T-helper 17 cell (primary cell): ENCODE measurements at places on chromosomes 1 and 21.
A peak's percentile ranks its signal among the peaks of the same experiment; 100 is the strongest.

DNA sequence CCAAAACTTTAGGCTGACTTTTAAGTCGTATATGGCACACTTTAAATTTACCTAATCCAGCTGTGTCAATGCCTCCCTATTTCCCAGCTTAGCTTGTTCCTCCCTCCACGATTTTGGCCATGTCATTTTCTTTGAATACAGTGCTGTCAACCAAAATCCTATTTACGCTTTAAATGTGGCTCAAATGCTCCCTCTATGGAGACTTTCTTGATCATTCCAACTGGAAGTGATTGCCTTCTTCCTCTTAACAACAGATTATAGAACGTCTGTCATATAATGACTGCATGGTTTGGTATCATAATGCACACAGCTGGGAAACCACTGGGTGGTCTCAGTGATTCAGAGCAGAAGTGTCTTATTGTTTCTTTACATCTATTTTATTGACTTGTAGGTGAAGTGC is 18.9 kb upstream of the BATF3 start:
- H3K36me3 ChIP-seq, result no peaks in the 10 kb centered on the region
- no peak overlapping the region for H3K4me3 ChIP-seq
- H3K27ac ChIP-seq, result no peak overlapping the region

- peaks cover 21% of the 10 kb centered on the region for H3K4me1 ChIP-seq
- no peak for DNase-seq
- H3K27me3 ChIP-seq, result no peaks in the 10 kb centered on the region
- no peak overlapping the region for H3K27ac ChIP-seq
Measured at GRCh38 chr1:84682047-84682446, 8.2 kb downstream of the SSX2IP start.

GRCh38 chr21:26437326-26438009 is 135.6 kb downstream of the CYYR1 start:
- no peaks in the 10 kb centered on the region for H3K36me3 ChIP-seq
- no peak for DNase-seq
- H3K27ac ChIP-seq, result no peak overlapping the region
- H3K4me3 ChIP-seq, result no peak overlapping the region
- H3K4me1 ChIP-seq, result no peaks in the 10 kb centered on the region
- H3K27me3 ChIP-seq, result peaks cover 6% of the 10 kb centered on the region

DNA sequence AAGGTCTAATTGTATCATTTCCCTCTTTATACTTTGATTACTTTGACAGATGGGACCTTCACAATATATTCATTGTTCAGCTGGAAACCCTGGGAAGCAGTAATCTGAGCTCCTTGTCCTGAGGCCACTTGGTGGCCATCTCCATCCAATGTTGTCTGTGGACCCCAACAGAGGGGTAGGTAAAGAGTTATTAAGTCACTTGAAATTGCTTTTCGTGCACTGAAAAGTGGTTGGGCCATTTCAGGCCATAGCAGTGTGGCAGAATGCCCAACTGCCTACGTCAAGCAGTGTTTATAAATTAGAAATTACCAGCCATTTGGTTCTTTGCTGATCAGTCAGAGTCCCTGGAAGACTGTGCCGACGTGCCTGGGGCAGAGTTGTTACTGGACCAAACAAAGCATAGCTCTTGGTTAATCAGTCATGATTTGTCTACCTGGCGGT is 308.3 kb upstream of the USP25 start:
- H3K27me3 ChIP-seq, result no peaks in the 10 kb centered on the region
- H3K36me3 ChIP-seq, result peaks cover 2% of the 10 kb centered on the region
- no peak overlapping the region for H3K4me3 ChIP-seq

- no peak overlapping the region for H3K4me3 ChIP-seq
- H3K36me3 ChIP-seq, result peaks cover 2% of the 10 kb centered on the region
- no peak overlapping the region for H3K27ac ChIP-seq
- no peaks in the 10 kb centered on the region for H3K27me3 ChIP-seq
- H3K4me1 ChIP-seq, result peaks cover 11% of the 10 kb centered on the region
- no peak for DNase-seq
Measured at GRCh38 chr1:19504796-19505692, 19.7 kb upstream of the CAPZB start.

DNA sequence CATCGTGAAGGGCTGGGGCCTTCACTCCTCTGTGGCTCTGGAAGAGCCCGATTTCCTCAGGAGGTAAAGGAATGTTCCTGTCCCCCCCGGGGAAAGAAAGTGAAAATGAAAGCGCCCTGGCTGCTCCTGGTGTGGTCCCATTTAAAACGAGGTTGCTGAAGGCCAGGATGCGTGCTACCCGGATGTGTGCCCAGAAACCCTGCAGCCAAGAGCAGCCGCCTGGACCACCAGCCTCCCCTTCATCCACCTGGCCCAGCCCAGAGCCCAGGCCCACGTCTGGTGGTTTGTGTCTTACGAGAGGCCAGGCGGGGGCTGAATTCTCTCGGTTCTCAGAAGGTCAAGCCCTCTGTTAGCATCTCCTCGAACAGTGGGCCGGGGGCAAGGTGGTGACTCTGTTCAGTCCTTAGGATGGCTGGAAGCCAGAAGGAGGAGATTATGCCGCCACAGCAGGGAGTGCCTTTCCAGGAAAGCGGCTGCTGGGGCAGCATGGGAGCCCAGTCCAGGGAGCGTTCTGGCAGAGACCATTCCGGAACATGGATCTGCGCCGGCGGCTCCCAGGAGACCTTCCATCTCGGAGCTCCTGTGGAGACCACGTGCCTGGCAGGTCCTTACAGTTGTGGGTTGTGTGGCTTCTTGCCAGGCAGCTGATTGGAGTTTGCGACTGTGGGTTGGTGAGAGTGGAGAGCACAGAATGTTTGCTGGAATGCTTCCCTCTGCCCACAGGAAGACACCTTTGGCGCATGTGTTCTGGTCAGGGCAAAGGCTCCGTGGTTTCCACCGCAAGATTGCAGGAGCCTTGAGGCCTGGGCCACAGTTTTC is 1.4 kb downstream of the GUK1 start:
- H3K27ac ChIP-seq, result peak overlapping the region; percentile 94
- DNase-seq, result no peak
- H3K27me3 ChIP-seq, result peaks cover 10% of the 10 kb centered on the region
- H3K36me3 ChIP-seq, result no peaks in the 10 kb centered on the region

DNA sequence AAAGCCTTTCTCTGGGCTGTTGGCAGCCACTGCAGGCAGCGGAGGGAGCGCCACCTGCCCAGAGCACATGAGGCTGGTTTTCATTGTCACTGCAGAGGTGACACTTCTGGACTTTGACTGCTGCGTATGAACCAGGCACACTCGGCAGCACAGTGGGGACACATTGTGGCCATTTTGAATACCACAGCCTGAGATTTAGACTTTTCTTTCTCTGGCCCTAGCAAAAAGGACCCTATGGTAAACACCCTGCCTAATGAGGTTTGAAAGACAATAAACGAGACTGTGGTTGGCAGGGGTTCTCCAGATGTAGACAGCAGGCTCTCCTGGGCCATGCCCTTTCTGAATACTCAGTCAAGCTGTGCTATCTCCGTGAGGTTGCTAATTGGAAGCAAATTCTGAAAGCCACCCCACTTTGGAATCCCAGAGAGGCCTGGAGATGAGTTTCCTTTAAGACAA is 12.0 kb upstream of the KCNE2 start:
- no peak overlapping the region for H3K27ac ChIP-seq
- peaks cover 6% of the 10 kb centered on the region for H3K4me1 ChIP-seq
- peaks cover 35% of the 10 kb centered on the region for H3K27me3 ChIP-seq
- DNase-seq, result no peak

GRCh38 chr21:44054710-44055109 is 42.6 kb downstream of the TRAPPC10 start:
- DNase-seq, result no peak
- H3K27me3 ChIP-seq, result no peaks in the 10 kb centered on the region
- no peak overlapping the region for H3K4me3 ChIP-seq
- H3K27ac ChIP-seq, result peak overlapping the region; percentile 92
- H3K36me3 ChIP-seq, result peaks cover 11% of the 10 kb centered on the region

- peak overlapping the region; percentile 0 for H3K4me3 ChIP-seq
- DNase-seq, result no peak
- peak overlapping the region; percentile 22 for H3K27ac ChIP-seq
- H3K4me1 ChIP-seq, result peaks cover 57% of the 10 kb centered on the region
- peaks cover 8% of the 10 kb centered on the region for H3K36me3 ChIP-seq
Measured at GRCh38 chr1:93095804-93096585, 16.9 kb downstream of the MTF2 start.

GRCh38 chr1:171075041-171075440 is 15.7 kb upstream of the FMO3 start:
- H3K27me3 ChIP-seq, result peaks cover 10% of the 10 kb centered on the region
- no peaks in the 10 kb centered on the region for H3K4me1 ChIP-seq
- no peak overlapping the region for H3K4me3 ChIP-seq
- DNase-seq, result no peak
- no peak overlapping the region for H3K27ac ChIP-seq

GRCh38 chr1:113929750-113930498 is 800 bp downstream of the HIPK1 start:
- H3K4me3 ChIP-seq, result peak overlapping the region; percentile 98
- peaks cover 55% of the 10 kb centered on the region for H3K4me1 ChIP-seq
- H3K27me3 ChIP-seq, result no peaks in the 10 kb centered on the region
- H3K27ac ChIP-seq, result peak overlapping the region; percentile 99

DNA sequence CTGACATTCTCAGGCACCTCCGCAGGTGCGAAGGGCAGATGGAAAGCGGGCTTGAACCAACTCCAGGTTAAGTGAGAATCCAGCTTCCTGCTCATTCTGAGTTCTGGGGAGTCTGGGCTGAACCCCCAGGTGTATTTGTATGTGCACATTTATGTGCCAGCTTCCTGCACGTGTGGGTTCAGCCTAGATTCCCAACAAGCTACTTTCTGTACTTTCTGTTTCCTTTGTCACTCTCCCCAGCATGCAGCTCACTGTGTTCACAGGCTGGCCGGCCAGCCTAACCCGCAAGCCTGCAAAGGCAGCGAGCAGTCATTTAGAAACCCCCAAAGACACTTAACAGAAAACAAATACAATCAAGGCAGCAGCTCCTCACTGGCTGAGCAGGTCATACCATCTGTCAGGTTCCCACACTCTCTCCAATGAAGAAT is 1.3 kb upstream of the IL19 start:
- H3K27me3 ChIP-seq, result no peaks in the 10 kb centered on the region
- peak overlapping the region; percentile 81 for H3K4me3 ChIP-seq
- H3K27ac ChIP-seq, result peak overlapping the region; percentile 92
- H3K4me1 ChIP-seq, result peaks cover 66% of the 10 kb centered on the region

- no peak overlapping the region for H3K4me3 ChIP-seq
- H3K27me3 ChIP-seq, result no peaks in the 10 kb centered on the region
- no peak overlapping the region for H3K27ac ChIP-seq
- H3K4me1 ChIP-seq, result no peaks in the 10 kb centered on the region
- no peaks in the 10 kb centered on the region for H3K36me3 ChIP-seq
Measured at GRCh38 chr1:103156966-103157365, 48.6 kb upstream of the COL11A1 start.

GRCh38 chr1:199509456-199509855 is 518.1 kb upstream of the NR5A2 start:
- no peaks in the 10 kb centered on the region for H3K36me3 ChIP-seq
- H3K27me3 ChIP-seq, result peaks cover 8% of the 10 kb centered on the region
- H3K4me3 ChIP-seq, result no peak overlapping the region
- H3K4me1 ChIP-seq, result peaks cover 4% of the 10 kb centered on the region
- H3K27ac ChIP-seq, result no peak overlapping the region
- no peak for DNase-seq

- no peaks in the 10 kb centered on the region for H3K27me3 ChIP-seq
- no peak overlapping the region for H3K4me3 ChIP-seq
- H3K36me3 ChIP-seq, result peaks cover 2% of the 10 kb centered on the region
- H3K27ac ChIP-seq, result no peak overlapping the region
- DNase-seq, result no peak
Measured at GRCh38 chr1:173258479-173259264, 51.5 kb upstream of the TNFSF4 start.

- no peak for DNase-seq
- peaks cover 2% of the 10 kb centered on the region for H3K36me3 ChIP-seq
- peaks cover 60% of the 10 kb centered on the region for H3K4me1 ChIP-seq
- peak overlapping the region; percentile 71 for H3K4me3 ChIP-seq
- H3K27me3 ChIP-seq, result no peaks in the 10 kb centered on the region
Measured at GRCh38 chr1:100387209-100387608, 34.9 kb downstream of the CDC14A start.

DNA sequence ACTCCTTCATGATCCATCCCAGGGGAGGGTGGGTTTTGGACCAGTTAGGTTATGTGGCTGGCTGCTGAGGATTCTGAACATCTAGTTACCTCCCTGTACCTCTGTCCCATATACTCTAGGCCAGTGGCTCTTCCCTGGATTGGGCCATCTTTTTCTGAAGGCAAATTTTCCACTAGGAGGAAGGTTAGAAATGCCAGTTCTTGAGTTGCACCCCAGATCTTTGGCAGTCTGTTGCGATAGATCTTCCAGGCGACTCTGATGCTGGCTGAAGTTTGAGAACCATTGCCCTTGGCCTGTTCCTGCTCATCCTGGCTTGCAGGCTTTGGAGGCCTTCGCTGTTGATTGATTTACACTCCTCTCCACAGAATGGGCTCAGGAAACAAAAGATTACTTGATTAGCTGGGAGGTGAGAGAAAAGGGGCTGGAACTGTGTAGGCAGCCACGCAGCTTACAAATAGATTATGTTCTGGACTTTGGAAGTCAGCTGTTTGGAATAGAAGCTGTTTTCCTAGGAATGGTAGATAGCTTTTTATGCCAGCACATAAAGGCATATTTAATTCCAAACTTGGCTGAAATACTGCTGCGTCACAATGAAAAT is 110.1 kb downstream of the MRPS6 start:
- no peaks in the 10 kb centered on the region for H3K4me1 ChIP-seq
- no peak overlapping the region for H3K27ac ChIP-seq
- DNase-seq, result no peak
- no peaks in the 10 kb centered on the region for H3K36me3 ChIP-seq
- H3K4me3 ChIP-seq, result no peak overlapping the region

DNA sequence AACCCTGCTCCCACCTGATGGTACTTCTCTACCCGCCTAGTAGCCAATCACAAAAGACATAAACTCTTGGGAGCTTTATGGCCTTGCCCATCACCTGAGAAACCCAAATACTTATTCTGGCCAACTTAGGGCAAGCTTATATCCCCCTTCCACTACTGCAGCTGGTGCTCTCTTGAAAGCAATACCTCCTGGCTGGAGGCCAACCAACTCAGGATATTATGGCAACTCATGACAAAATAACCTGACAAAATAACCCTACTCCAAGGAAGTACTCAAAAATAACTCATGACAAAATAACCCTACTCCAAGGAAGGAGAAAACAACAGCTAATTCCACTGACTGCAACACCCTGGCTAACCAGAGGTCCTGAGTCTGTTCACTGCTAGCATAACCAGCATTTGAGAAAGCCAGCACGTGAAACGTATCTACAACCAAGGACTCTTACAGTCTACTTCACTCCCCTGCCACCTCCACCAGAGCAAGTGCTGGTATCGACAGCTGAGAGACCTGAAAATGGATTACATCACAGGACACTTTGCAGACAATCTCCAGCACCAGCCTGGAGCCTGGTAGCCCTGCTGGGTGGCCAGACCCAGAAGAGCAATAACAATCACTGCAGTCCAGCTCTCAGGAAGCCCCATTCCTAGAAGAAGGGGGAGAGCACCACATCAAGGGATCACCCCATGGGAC is 179.9 kb downstream of the COL24A1 start:
- no peaks in the 10 kb centered on the region for H3K27me3 ChIP-seq
- DNase-seq, result no peak
- no peak overlapping the region for H3K4me3 ChIP-seq

- no peak overlapping the region for H3K4me3 ChIP-seq
- no peak overlapping the region for H3K27ac ChIP-seq
- H3K36me3 ChIP-seq, result peaks cover 18% of the 10 kb centered on the region
- DNase-seq, result no peak
- no peaks in the 10 kb centered on the region for H3K27me3 ChIP-seq
Measured at GRCh38 chr1:16625497-16626408, 12.4 kb upstream of the NBPF1 start.
